ENCODE measurements at places on chromosomes 1 and 21.

GRCh38 chr1:48916130-48917069, 139.7 kb upstream of the BEND5 start:
- DNase-seq: no peak

DNA sequence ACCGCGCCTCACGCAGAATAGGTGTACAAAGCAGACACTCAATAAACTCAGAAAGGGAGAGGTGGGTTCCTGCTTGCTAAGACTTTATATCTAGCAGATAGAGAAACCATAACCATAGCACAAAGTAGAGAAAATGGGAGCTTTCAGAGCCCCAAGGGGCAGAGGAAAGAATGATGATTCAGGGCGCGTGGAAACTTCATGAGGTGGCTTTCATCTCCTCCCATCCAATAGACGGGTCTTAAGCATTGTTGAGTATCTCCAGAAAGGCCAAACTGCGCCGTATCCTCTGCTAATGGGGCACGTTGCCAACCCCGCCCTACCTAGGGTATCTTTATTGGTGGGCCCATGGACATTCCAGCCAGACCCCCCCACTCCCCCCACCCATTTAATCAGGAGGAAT, 778 bp upstream of the MIXL1 start:
- no peak for DNase-seq

DNA sequence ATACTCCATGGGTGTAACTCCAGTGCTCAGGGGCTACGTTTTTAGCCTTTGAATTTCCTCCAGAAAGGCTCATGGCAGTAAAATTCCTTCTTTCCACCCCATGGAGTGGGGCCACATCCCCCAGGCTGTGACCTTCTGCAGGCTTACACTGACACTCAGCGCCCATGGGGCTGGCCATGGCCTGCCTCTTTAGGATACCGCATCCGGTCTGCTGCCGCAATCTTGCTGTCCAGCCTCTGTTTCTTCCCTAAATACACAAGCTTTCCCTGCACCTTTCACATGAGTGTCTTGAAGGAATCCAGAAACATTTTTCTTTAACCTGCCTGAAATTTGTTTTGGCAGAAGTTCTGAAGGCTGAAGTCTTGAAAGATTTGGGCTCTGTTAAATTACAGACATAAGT, 170.5 kb downstream of the NTMT2 start:
- no peak for DNase-seq

DNA sequence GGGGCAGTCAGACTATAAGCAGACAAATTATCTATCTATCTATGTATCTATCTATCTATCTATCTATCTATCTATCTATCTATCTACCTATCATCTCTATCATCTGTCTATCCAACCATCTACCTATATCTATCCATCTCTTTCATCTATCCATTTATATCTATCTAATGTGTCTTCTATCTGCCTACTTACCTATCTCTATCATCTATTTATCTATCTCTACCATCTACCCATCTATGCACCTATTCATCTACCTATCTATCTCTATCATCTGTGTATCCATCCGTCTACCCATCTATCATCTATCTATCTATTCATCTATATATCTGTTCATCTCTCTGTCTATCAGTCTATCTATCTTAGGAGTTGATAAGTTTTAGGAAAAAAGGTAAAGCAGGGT, 10.8 kb upstream of the COG2 start:
- DNase-seq: no peak

DNA sequence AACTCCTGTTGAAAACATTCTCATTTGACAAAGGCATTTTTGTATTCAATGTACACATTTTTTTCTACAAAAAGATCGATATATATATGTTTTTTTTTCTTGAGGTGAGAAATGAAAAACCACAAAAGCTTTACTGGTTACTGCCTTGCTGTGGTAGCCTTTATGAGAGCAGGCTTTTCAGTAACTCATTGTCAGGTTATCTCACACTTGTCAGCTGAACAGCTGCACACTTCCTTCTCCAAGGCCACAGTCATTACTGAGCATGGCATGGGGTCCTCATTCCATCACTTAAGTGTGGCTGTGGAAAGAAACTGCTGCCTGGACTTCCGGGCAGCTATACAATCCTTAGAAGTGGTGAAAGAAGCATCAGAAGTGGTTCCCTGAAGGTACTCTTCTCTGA, 169.3 kb upstream of the ZP4 start:
- DNase-seq: no peak

DNA sequence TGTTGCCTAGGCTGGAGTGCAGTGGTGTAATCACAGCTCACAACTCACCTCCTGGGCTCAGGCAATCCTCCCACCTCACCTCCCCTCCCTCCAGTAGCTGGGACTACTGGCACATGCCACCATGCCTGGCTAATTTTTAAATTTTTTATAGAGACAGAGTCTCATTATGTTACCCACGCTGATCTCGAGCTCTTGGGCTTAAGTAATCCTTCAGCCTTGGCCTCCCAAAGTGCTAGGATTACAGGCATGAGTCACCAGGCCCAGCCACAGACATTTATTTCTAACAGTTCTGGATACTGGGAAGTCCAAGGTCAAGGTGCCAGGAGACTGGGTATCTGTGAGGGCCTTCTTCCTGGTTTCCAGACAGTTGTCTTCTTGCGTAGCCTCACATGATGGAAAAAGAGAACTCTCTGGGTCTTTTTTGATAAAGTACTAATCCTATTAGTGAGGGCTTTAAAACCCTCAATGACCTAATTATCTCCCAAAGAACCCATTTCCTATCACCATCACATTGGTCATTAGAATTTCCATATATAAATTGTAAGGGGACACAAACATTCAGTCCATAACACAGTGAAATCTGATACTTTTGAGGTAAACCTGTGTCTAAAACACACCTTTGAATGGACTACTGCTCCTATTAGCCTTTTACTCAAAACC, 67.9 kb downstream of the PHACTR4 start:
- DNase-seq: no peak

- no peak for DNase-seq
These were observed 124.1 kb downstream of the XCL2 start for GRCh38 chr1:168419736-168420135.

GRCh38 chr1:232335261-232335660, 294.7 kb downstream of the SIPA1L2 start:
- no peak for DNase-seq

DNA sequence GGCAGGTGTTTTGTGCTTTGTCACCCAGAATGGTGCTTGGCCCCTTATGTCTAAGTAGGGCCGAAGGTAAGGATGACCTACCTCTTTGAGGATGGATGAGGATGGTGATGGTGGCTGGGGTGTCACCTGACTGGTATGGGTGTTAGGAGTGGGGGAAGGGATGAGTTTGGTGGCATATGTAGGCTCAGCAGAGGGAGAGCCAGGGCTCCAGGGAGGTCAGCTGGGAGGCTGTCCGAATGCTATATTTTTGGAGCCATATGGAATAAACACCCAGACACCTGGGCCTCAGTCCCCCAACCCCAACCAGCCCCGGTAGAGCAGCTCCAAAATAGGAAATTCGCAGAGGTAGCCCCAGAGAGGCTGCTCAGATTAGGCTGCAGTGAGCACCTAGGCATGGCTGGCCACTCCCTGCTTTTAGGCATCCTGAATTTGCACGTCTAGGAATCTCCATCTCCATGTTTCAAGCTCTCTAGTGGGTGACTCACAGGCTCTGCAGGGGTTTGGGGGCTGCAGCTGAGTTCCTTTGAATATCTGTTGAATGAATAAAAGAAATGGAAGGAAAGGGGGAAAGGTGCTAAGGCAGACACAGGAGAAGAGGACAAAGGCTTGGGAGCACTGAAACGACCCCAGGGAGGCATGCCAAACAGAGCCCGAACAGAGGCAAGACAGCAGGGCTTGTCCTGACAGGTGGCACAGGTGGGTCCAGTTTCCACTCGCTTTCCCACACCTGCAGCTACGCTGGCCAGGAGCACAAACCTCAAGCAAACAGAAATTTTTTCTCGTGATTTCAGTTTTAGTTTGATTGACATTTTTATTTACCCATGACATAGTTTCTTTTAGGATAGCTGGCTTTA, 135.3 kb upstream of the EDN2 start:
- no peak for DNase-seq

- DNase-seq: no peak
These were observed 90.5 kb upstream of the TLR5 start for GRCh38 chr1:223233410-223234169.

- DNase-seq: no peak
These were observed 84.2 kb downstream of the ABCA4 start for GRCh38 chr1:94036730-94037129.

GRCh38 chr1:212310383-212310782, 25.2 kb downstream of the PPP2R5A start:
- DNase-seq: no peak

- DNase-seq: no peak
These were observed 621.0 kb upstream of the CXADR start for GRCh38 chr21:16891821-16892220.

DNA sequence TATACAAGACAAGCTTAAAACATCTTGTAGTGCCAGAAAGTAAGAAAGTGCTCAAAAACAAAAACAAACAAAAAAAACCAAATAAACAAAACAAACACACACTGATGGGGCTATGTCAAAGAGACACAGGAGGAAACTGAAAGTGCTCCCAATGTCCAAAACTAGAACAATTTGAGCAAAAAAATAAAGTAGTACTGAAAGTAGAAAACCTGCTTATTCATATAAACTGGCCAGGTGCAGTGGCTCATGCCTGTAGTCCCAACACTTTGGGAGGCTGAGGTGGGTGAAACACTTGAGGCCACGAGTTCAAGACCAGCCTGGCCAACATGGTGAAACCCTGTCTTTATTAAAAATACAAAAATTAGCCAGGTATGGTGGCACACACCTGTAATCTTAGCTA, 129.9 kb downstream of the GLUL start:
- no peak for DNase-seq

GRCh38 chr1:8378981-8379470, 61.1 kb downstream of the SLC45A1 start:
- no peak for DNase-seq

DNA sequence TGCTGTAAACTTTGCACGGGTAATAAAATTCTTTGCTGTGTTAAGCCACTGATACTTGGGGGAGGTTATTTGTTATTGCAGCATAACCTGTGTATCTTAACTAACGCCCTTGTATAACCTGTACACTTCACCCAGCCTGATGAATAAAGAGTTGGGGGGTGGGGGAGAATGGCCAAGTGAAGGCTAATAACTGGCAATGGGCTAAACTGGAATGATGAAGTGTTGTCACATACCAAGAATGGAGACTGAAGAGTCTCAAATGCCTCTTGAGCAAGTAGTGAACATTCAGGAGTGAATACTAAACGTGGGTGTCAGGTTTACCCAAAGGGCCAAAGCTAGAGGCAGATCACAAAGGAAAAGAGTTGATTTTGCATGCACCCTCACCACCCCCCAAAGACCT, 169.4 kb downstream of the C1orf94 start:
- DNase-seq: no peak

- no peak for DNase-seq
These were observed 13.0 kb downstream of the EDARADD start for GRCh38 chr1:236407059-236407458.

- DNase-seq: no peak
These were observed 223.7 kb upstream of the ADAMTS5 start for GRCh38 chr21:27190601-27191000.

GRCh38 chr1:170721621-170722020, 57.7 kb downstream of the PRRX1 start:
- no peak for DNase-seq

- no peak for DNase-seq
These were observed 8.2 kb downstream of the RBM15 start for GRCh38 chr1:110347182-110347893.

DNA sequence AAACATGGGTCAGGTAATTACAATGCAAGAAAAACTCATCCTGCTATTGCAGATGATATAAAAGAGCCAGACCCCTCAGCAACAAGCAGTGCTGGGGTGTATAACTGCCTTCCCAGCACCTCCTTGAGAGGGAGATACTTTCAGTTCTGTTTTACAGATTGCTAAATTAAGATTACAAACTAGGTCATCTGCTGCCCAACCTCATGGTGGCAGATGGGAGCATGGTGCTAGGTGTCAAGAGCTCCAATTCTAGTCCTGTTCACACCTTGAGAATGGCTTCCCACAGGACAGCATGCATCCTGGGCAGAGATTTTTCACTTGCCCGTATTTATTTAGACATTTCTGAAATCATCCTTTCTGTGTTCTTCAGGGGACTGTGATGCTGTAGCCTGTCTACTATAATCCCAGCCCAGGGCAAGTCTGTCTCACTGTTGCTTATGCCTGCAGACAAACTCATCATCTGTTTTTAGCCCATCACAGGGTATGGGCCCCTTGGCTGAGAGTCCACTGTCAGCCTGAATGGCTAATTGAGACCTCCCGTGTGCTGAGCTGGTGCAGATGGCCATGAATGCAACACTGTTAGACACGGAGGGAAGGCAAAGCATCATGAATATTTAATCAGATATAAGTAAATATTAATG, 40.2 kb upstream of the PBX1 start:
- DNase-seq: no peak

DNA sequence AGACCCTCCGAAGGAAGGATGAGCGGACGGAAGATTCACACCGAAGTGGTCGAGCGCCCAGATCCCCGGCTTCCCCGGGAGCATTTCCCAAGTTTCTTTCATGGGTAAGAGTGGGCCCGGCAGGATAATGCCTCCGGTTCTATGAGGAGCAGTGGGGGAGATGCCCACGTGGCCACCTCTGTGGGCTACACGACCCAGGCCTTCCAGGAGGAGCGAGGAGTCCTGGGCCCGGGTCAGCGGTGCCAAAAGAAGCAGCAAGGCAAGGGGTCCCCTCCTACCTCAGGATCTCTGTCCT, 7.9 kb upstream of the NBPF11 start:
- no peak for DNase-seq

DNA sequence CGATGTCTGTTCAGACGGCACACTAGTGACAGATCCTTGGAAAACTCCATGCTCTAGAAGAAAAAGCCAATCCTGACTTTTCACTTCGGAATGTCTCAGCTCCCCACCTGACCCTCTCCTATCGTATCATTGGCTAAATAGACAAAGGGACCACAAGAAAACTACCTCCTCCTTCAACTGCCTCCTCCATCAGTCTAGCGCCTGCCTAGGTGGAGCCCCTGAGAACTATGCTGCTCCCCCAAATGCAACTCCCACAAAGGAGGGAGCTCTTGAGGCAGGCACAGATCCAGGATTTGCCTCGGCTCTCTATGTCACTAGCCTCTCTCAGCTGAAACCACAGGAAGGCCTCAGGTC, 148.4 kb downstream of the TOMM20 start:
- DNase-seq: no peak

- no peak for DNase-seq
These were observed 18.2 kb upstream of the PDC start for GRCh38 chr1:186479162-186479561.

- no peak for DNase-seq
These were observed 2029.3 kb downstream of the MRPL39 start for GRCh38 chr21:23578027-23578426.

DNA sequence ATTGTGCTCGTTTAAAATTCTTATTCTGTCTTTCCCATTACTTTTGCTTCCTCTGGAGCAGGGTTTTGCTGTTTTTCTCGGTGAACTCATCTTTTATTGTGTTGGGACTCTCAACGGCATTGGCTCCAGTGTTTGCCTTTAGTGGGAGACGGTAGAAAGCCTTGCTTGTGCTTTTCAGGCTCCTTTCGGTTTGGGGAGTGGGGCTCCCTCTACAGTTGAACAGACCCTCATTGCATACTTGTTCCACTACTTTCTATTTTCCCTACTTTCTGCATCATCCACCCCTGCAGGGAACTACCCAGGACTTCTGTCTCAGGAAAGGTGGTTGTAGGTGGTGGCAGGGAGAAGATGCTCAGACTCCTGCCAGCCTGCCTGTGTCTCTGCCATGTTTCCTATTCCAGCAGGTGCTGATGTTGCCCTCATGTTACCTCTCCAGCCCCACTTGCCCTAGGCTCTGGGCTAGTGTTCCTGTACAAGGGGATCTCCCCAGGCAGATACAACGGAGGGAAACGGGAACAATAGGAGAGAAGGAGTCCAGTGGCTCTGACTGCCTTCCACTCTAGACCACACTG, 68.5 kb upstream of the ZBTB18 start:
- DNase-seq: no peak

Data from activated T-cell treated with anti-CD3 and anti-CD28 coated beads for 48 hours (primary cell).